ENCODE measurements at places on chromosomes 3 and 15.

DNA sequence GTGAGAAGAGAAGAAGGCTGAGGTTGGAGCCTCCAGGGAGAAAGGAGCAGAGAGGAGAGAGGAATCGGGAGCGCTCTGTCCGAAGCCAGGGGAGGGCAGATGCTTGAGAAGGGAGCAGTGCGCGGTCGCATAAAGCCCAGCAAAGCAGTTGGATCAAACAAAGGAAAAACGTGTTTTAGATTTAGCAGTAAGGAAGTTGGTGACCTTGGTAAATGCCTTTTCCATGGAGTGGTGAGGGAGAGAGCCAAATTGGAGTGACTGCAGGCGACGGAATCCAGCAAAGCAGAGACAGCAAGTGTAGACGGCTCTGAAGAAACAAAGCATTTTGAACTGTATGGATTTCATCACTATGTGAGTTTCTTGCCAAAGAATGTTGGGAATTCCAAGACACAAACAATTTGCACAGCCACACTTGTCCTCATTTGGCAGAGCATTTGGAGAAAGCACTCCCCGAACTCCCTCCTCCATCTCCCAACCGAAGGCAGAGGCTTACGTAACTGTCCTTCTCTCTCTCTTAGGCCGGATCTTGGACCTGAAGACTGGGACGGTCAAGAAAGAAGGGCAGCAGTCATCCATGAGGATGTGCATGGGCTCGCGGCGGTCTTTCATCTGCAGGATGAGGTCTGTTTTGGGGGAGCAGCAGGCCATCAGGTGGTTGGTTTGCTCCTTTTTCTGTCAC, 103.6 kb downstream of the ARNT2 start:
- no peak for DNase-seq

- no peak for DNase-seq
These were observed 26.2 kb downstream of the LPP start for GRCh38 chr3:188180114-188180513.

- no peak for DNase-seq
These were observed 849 bp downstream of the RRP9 start for GRCh38 chr3:51940648-51941462.

DNA sequence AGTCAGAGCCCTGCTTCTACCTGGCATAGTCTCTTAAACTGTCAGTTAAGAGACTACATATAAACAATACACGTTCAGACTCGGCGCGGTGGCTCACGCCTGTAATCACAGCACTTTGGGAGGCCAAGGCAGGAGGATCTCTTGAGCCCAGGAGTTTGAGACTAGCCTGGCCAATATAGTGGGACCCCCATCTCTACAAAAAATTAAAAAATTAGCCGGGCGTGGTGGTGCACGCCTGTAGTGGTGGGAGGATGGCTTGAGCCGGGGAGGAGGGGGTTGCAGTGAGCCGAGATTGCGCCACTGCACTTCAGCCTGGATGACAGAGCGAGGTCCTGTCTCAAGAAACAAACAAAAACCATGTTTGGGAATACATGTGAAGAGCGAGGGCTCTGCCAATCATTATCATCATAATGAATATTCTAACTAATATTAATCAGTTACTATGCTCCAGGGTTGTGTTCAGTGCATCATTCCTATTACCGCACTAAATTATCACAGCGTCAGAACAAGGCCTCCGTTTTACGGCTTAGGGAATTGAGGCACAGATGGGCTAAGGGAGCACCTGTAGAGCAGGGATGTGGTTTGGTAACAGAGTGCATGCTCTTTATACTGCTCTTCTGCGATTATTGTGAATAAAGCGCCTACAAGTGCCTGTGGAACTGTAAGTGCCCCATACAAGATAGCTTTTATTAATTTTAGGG, 844 bp upstream of the UQCC5 start:
- DNase-seq: no peak

DNA sequence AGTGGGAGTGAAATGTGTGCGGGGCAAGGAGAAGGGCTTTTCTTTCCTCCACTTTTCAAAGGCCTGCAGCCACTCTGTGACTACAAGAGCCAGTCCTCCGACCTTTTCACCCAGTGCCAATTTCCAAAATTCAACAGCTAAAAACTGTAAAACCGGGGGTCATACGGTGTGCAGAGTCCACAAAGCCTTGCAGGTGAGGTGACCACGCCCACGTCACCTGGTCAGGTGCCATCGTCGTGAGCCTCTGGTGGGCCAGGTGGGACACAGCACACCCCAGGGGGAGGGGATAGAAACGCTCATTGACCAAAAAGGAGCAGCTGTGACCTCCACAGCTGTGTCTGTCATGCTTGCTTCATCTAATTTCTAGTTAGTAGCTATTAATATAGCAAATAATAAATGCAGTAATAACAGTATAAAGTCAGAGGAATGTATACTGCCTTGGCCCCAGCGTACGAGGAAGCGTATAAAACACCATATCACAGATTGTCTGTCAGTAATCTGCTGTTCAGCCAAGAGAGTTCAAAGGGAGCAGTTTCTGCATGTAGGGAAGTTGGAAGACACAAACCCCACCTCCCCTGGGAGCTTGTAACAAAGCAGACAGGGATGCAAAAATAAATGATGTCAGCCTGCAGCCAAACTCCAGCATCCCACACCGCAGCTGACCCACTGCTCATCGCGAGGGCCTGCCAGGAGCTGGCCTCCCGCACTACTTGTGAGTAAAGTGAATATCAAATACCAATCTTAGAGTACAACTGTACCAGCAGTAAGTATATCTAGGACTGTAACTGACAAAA, 86.7 kb downstream of the VGLL4 start:
- no peak for DNase-seq

GRCh38 chr15:66105286-66106265, 148.0 kb downstream of the MEGF11 start:
- peak; percentile 60 for DNase-seq

DNA sequence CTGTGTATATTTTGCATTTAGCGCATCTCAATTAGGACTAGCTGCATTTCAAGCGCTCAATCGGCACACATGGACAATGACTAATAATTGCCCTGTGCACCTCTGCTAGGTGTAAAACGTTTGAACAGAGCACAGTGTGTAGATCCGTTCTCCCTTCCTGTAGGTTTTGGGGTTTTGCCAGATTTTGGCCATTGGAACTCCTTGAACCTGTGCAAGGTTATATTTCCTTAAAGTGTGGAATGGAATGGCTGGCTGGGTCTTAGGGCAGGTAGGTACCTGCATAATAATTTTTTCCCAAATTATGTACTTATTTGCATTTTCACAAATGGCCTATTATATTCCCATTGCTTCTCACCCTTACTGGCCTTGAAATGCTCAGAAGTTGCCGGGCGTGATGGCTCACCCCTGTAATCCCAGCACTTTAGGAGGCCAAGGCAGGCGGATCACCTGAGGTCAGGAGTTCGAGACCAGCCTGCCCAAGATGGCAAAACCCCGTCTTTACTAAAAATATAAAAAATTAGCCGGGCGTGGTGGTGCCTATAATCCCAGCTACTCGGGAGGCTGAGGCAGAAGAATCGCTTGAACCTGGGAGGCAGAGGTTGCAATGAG, 777 bp downstream of the RNU5B-1 start:
- DNase-seq: peak; percentile 30

DNA sequence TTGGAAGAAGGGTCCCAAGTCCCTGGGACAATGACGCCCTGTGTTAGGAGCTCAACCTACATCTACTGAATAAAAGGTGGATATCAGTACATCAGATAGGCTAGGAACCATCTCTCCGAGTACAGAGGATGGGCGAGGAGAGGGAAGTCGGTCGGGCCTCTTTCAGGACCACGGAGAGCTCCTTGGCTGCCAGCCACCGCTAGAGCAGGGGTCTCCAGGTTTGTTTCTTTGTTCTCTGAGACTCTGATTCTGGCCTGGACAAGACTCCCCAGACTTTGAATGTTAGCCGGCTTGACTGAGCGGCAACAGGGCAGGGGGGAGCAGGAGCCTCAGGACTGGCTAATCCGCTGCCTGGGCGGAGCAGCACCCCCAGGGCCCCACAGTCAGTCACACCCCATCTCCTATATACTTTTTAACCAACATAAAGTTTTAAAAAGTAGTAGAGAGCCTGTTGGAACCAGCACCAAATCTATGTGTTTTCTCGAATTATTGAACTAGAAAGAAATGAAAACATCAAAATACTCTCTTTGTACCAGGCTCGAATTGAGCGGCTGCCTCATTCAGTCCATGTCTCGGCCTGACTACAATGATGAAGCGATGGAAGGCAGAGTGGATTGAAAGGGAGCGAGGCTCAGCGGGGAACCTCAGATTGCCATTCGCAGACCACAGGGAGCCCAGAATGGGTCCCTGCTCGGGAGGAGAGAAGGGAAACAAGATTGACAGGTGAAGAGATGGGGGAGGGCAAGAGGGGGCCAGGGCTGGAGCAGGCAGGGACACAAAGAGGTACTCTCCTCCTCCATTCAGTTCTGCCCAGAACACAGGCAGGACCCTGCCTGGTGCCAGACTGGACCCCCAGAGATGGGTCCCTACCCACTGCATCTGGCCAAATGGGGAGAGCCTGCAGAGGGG, 131.6 kb downstream of the TPRA1 start:
- no peak for DNase-seq

DNA sequence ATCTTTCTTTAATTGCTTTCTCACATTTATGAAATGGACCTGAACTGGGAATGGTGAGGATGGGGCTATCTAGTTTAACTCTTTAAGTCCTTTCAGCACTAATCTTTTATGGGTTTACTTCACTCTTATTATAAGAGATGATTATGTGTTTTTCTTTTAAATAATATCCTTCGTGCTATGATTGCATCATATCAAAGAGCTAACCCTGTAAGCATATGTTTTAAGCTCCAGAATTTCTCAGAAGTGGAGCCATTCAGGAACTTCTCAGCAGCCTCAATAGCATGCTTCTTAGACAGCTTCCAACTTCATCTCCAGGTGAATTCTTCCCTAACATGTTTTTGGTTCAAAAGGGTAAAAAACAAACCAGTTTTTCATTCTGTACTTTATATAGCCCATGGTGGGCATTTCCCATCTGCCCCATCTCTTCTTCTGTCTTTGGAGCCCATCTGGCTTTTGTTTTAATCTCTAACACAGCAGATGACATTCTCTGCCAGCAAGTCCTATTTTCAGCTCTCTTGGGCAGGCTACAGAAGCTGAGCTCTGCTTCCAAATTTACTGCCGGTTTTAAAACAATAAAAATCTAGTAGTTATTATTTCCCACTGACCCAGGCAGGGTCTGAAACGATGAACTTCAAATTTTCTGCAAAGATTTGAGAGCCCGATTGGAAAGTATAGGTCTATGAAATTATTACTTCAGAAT, 26.8 kb upstream of the IL1RAP start:
- no peak for DNase-seq

DNA sequence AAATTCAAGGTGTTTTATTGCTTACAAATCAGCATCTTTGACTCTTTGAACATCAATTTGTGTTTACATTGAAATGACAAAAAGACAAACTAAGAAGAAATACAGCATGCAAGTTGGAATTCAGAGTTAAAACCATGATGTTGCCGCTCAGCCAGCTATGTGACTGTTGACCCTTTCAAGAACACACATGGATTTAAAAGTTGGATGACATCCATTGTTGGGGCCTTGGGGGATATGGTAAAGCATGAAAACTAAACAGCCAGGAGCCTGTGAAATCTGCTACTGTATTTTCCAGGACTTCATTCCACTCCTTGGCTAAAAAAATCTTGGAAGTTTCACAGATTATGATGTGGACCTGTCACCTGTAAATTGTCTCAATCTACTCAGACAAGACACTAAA, 4.6 kb downstream of the P2RY1 start:
- no peak for DNase-seq

DNA sequence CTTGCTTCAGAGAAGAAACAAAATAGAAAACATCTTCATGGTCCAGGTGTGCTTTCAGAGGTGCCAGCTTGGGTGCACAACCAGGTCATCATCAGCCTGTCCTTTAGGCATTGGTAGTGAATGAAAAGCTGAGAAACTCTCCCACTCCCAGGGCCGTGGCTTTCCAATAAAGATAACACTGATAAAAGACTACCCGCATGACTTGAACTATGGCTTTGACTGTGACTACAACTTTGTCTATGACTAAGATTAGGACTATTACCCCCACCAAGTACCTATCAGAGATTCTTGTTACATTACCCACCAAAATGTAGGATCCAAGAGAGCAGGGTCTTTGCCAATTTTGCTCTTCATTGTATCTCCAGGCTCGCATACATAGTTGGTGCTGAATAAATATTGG, 115.2 kb downstream of the EDEM1 start:
- no peak for DNase-seq

GRCh38 chr3:115922681-115923347, 299.5 kb downstream of the GAP43 start:
- DNase-seq: peak; percentile 35

DNA sequence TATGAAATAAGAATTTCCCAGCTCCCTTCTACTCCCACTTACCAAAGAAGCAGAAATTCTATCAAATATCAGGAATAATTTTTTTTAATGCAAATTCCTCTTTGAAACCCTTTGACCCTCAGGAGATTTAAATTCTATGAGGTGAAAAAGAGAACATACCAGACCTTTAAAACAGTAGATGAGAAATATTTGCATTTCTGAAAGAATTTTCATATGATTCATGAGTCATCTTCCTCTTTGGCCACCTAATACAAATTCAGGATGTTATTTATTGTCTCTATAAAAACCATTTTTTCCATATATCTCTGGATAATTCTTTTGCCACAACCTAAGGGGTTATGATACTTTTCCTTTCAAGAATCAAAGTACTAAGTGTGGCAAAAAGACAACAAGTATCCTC, 67.3 kb upstream of the ST3GAL6 start:
- DNase-seq: no peak

- DNase-seq: no peak
These were observed 49.0 kb downstream of the MEF2A start for GRCh38 chr15:99614749-99615288.

DNA sequence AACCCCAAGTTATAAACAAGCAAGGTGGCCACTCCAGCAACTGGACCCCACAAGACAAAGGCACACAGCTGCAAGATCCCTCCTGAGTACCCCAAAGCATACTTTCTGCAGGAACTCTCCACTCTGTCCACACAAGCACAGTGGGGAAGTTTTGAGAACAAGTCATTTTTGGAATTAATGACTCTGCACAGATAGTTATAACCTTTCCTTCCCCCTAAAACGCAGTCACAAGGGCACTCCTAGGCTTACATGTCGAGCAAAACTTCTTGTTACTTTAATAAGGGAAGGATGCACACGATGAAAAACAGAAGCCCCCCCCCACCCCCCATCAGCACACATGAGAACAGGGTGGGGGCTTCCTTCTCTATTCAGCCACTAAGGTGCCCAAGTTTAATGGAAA, 1.2 kb downstream of the STIMATE start:
- DNase-seq: no peak

GRCh38 chr3:34109846-34110245, 311.4 kb downstream of the PDCD6IP start:
- DNase-seq: no peak

GRCh38 chr3:197355713-197356112, 57.3 kb upstream of the DLG1 start:
- DNase-seq: no peak

Data from WERI-Rb-1 (cell line).